ENCODE measurements at places on chromosomes 1 and 21. TPM values are rescaled to one million over a fixed set of nuclear protein-coding genes. Genes with fewer than 3 reads are reported as not detected.

Gene CTPS1
- 7.1 TPM for total RNA-seq

GRCh38 chr1:176656257-176656995 is 193.5 kb downstream of the PAPPA2 start:
- no peak for DNase-seq

Gene NPPA
- total RNA-seq = 1,100 TPM

Gene YBX1
- total RNA-seq = 754 TPM

GRCh38 chr1:233759665-233760064 is 144.8 kb upstream of the SLC35F3 start:
- no peak for DNase-seq

DNA sequence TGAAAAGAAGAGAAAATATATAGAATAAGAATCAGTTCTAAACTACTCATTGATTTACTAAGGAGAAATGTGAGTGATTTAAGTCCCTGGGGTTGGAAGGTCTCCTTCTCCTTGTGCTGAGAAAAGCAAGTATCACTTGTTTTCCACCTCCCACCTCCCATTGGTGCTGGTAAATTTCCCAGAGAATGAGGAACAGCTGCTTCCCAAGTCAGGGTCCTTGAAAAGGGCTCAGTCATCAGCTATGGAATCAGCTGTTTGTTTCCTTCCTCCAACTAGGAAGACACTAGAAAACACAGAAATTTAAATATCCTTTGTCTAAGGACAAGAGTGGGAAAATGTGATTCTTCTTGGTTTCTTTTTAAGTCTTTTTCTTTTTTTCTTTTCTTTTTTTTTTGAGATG is 131.3 kb upstream of the C1orf21 start:
- no peak for DNase-seq

Gene CA14
- 3.1 TPM for total RNA-seq

Gene SMCP
- not detected for total RNA-seq

GRCh38 chr1:7224081-7224534 is 438.9 kb downstream of the CAMTA1 start:
- DNase-seq = no peak

Gene TDRD5
- not detected for total RNA-seq

GRCh38 chr21:31367801-31368200 is 23.7 kb upstream of the TIAM1 start:
- no peak for DNase-seq

Gene PARS2
- 5.1 TPM for total RNA-seq

DNA sequence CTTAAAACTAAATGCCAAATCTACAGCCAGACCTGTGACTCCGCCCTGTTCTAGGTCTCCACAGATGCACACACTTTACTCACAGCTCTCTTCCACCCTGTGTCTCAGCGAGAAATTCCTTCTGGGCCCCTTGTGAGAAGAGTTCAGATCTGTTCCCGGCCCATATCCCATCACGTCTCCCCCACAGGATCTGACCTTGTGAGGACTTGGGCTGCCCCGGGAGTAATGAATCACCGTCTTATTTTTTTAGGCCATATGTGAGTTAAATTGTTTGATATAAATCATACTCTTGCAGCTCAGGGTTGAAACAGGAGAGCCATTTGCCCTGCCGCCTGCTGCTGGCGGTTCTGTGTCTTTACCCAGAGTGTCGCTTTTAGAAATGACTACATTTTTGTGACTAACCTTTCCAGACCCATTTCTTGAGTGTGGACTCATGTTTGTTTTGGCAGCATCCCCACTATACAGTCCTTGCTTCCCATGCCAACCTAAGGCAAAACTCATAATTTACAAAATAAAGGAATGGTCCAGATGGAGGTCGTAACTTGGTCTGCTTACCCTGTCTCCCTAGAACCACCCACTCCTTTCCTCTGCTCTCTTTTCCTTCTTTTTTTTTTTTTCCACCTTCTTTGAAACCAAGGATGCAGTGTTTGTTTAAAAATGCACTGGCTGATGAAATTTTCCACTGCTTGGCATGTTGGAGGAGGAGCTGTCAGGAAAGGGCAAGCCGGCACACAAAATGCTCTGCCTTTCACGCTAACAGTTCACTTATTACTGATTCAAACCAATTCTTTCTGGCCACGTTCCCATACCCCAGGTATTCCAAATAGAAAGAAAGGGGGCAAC is 98.0 kb upstream of the C1orf105 start:
- peak; percentile 32 for DNase-seq

- peak; percentile 51 for DNase-seq
These were observed 661.3 kb upstream of the USP24 start for GRCh38 chr1:55876276-55877060.

GRCh38 chr1:27366411-27367159 is at the start of gene MAP3K6:
MAP3K6 (minus strand) TSS chr1:27366961; CDS start chr1:27366597, 364 bp downstream.
- peak; percentile 94 for DNase-seq

GRCh38 chr1:88175631-88176226 is 508.3 kb upstream of the PKN2 start:
- DNase-seq = no peak

GRCh38 chr21:15872236-15872635 is 142.5 kb downstream of the USP25 start:
- DNase-seq = no peak
